Stimulated activated CD8-positive, alpha-beta memory T cell treated with anti-CD3 and anti-CD28 coated beads, Interleukin-4, amount 100 ng/mL, for 1 hour (primary cell): ENCODE measurements at places on chromosomes 2 and 18.

DNA sequence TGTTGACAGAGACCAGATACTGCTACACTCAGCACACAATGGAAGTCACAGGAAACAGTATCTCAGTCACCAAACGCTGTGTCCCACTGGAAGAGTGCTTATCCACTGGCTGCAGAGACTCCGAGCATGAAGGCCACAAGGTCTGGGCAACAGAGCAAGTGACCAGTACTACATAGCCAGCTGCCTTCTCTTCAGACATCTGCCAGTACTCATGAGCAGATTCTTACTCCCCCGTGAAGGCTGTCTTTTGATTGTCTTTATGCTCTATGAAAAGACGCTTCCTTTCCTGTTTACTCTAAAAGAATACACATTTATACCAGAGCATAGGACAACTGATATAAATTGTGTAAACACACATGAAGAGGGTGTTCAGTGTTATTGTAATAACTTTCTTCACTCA, 118.9 kb downstream of the MMADHC start:
- no peak for DNase-seq

- DNase-seq = peak; percentile 51
Measured at GRCh38 chr2:9752441-9753275, 90.6 kb upstream of the TAF1B start.

DNA sequence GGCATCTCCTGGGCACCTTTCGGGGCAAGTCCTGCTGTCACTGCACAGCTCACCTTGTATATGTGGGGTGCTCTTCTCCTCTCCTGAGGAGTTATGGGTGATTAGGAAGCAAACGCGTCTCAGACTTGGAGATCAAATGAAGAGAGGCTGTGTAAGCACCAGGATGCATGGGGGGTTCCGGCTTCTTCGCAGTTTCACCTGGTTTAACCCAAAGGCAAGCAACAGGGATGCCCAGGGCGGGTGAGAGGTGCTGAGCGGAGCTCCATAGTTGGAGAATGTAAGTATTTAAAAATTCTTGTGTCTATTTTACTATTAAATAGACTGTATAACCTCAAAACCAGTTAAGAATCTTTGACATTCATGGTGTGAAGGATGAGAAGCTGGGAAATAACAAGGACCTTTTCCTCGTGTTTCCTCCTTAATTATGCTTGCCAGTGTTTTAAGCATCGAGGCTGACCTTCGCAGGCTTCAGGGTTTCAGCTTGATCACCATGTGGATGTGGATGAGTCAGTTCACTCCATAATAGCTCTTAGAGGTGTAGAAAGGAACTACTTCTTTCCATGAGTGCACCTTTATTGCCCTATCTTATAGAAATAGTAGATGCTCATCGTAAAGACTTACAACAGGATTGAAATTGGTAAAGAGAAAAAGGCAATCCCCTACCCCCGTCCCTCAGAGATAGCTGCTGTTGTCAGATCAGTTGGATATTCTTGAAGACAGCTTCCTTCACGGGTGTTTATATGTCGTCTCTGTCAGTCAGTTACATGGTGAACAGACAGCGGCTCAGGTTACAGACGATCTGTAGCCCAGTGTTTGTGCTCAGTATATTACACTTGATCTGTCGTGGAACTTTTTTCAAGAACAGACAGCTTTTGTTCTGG, 201.1 kb downstream of the AGAP1 start:
- no peak for DNase-seq

DNA sequence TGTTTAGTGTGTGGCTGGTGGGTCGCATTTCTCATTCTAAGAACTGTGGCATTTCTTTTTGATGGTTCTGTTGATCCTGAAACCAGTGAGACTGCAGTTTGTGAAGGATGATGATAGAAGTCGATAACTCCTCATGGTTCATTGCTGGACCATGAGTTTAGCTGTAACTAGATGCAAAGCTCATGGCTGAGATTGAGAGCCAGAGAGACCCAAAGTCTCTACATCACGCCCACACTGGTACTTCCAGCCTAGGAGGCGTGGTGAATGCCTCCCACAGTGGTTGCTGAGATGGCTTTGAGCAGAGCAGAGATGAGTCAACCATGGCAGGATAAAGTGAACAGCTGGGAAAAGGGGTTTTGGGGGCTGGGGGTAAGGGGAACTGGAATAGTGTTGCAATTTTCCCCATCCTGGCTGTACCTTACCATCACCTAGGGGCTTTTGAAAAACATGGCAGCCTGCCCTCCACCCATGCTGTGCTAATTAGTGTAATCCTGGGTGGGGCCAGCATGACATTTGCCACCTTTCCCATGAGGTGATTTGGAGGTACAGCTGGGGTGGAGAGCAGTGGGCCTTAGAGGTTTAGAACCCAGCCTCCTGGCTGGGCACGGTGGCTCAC, 24.1 kb downstream of the INPP4A start:
- DNase-seq = no peak

DNA sequence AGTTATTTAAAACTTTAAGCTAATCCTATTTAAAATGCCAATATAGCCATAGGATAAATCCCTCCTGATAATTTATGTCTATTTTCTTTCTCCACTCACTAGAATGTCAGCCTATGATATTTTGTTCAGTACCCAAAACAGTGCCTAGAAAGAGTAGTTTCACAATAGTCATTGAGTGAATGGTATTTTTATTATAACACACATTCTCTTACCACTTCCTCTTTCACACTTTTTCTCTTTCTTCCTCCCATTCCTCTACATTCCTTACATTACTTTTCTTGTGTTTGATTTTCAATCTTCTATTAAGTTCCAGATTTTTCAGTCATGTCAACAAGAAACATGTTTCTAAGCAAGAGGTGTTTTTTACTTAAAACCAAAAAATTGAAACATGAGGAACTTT, 327.6 kb upstream of the UBE2E3 start:
- no peak for DNase-seq

GRCh38 chr18:73060666-73061288, 193.0 kb upstream of the NETO1 start:
- no peak for DNase-seq

GRCh38 chr2:49175831-49176230, 21.5 kb upstream of the FSHR start:
- no peak for DNase-seq

DNA sequence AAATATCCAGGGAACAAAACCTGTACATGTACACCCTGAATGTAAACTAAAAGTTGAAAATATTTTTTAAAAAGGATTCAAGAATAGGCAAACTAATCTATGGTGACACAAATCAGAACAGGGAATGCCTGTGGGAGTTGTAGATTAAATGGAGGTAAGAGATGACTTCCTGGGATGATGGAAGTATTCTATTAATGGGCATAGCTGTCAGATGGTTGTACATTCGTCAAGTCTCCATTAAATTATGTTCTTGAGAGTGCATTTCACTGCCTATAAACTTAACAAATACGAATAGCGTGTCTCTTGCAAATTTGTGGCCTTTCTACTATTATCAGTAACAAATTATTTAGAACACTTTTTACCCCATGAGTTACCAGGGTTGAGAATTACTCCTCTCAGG, 207.0 kb downstream of the HNMT start:
- no peak for DNase-seq

GRCh38 chr2:16076911-16077310, 136.6 kb downstream of the MYCN start:
- no peak for DNase-seq

DNA sequence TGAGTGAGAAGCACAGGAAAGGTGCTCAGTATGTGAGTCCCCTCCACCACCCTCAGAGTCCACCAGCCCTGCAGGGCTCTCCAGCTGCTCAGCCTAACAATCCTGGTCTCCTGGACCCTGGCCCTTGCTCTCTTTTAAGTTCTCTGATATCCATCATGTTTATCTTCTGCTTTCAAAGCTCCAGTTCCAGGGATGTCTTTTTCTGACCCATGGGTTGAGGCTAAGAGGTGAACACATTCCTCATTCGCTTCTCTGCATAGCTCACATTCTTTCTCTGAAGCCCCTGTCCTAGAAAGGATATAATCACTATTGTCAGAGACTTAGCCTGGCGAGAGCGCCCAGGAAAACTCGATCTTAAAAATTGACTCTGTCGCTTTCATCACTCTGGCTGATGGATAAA, 86.4 kb downstream of the ARL4C start:
- no peak for DNase-seq

- no peak for DNase-seq
Measured at GRCh38 chr2:226813148-226813701, 13.6 kb upstream of the IRS1 start.

DNA sequence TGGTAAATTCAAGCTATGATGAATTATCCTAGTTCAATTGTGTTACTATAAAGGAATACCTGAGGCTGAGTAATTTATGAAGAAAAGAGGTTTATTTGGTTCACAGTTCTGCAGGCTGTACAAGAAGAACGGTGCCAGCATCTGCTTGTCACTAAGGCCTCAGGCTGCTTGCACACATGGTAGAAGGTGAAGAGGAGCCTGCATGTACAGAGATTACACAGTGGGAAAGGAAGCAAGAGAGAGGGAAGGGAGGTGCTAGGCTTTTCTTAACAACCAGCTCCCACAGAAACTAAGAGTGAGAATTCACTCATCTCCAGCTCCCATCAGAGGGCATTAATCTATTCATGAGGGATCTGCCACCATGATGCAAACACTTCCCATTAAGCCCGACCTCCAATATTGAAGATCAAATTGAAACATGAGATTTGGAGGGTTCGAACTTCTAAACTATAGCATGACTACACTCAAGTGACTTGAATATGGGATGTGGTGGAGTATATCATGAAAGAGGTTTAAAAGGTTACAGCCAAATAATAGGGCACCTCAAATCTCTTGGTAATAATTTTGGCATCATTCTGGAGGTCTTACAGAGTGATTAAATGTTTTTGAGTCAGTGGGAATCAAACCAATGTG, 58.4 kb upstream of the ETAA1 start:
- no peak for DNase-seq
